Activated T-helper 1 cell treated with anti-CD3 and anti-CD28 coated beads, Interleukin-2, amount 50 U/mL, for 16 hours (primary cell): ENCODE measurements at places on chromosomes 3 and 15.

DNA sequence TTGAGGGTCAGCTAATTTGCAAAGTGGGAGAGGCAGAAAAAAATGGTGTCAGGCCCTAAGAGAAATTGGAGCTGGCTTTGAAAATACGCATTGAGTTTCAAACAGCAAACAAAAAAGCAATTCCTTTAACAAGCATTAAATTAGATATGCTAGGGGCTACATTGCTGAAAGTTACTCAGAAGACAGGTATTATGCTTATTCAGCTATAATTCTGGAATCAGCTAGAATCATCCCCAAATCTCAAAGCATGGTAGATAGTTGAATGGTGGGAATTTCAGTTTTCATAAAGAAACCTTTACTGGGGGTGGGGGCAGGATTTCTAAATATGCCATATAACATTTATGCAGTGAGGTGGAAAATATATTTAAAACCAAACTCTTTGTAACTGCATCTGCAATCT lies 50.5 kb downstream of the BHLHE40 start:
- DNase-seq: no peak

DNA sequence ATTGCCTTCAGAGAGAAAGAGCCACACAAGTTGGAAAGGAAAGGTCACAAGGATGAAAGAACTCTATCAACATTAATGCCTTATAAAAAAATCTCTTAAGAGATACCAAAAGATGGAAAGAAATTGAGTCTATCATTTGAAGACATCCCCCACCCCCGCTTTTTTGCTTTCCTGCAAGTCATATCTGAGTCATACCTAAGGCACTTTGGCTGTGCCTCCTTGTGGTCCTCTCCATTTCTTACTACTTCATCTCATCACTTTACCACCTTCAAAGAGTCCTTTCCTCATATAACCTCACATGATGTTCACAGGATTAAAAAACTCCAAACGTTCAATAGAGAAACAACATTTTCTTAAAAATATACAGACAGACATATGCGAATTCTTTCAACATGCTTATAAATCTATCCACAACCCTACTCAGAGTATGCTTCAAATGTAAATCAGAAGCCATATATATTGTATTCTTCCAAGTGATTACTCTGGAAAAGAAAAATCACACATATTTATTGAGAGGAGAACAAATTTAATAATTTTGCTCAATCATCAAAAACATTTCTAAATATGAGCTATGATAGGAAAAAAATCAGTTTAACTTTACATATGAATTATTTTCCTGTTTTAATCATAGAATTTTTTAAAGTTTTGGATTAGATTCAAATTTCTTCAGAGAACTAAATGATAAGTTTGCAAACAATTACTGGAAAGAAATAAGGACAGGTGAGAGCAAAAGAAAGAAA lies 1003.9 kb upstream of the CFAP20DC start:
- no peak for DNase-seq

DNA sequence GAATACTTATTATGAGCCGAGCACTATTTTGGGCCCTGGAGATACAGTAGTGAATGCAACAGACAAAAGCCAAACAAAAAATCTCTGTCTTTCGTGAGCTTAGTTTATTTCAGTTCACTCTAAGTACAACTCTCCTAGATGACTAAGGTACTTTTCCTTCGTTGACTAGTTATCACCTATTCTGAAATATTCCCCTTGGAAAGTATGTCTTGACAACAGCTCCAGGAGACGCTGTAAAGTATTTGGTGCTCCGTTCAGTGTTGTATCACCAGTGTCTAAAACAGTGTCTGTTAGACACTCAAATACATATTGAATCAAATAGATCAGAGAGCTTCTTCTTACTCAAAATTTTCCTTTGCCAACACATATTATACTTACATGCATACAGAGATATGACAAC lies 119.6 kb downstream of the TFDP2 start:
- no peak for DNase-seq

DNA sequence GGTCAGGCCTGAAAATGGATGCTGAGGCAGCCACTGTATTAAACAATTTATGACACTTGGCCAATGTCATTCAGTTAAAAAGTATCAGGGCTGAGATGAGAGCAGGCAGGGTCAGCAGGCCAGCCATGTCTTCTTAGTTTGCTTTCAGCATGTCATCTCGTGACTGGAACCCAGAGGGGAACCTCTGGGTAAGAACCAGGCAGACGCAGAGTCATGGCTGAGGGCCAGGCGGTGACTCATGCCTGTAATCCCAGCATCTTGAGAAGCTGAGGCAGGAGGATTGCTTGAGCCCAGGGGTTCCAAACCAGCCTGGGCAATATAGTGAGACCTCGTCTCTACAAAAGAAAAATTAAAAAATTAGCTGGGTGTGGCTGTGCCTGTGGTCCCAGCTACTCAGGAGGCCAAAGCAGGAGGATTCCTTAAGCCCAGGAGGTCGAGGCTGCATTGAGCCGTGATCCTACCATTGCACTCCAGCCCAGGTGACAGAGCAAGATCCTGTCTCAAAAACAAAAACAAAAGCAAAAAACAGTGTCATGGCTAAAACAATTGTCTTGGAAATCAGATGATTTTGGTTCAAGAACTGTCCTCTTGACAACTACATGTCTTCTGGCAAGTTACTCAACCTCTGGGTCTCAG lies 11.7 kb downstream of the BCL2L10 start:
- no peak for DNase-seq

GRCh38 chr3:83953417-83954089 lies 1005.2 kb upstream of the CADM2 start:
- DNase-seq: no peak

DNA sequence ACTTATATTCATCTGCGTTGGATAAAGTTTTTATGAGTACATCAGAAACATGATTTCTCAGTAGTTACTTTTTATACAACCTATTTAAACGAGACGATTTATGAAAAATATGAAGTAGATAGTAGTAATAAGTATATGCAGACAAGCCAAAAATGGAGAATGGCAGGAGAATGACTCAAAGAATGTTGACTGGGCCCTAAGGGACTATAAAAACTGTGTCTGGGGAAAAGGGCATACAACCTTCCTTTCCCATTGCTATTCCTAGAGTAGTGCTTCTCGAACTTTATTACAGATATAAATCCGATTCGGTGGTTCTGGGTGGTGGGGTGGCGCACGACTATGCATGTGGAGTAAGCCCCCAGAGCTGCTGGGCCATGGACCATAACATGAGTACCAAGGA lies 558.5 kb downstream of the FOXP1 start:
- no peak for DNase-seq

GRCh38 chr3:66037986-66038369 lies 740 bp downstream of the MAGI1 start:
- no peak for DNase-seq

DNA sequence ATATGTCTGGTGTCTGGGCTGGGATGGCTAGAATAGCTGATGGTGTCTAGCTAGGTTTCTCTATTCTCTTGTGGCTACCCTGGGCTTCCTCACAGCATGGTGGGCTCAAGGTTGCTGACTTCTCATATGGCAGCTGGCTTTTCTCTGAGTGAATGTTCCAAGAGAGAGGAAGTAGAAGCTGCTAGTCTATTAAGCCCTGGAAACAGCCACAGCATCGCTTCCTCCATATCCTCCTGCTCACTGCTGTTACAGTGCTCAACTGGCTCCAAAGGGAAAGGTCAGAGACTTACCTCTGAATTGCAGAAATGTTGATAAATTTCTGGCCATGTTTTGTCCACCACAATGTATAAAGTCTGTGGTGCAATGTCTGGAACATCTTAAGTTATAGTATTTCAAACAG lies 299.9 kb upstream of the ADAMTS9 start:
- DNase-seq: no peak

GRCh38 chr3:71585887-71586809 lies 2.6 kb upstream of the FOXP1 start:
- DNase-seq: no peak

- no peak for DNase-seq
Observed at GRCh38 chr3:149442043-149442442, 32.5 kb upstream of the TM4SF4 start.
